ENCODE measurements at places on chromosomes 7 and 10.
A peak's percentile ranks its signal among the peaks of the same experiment; 100 is the strongest.

GRCh38 chr10:103336370-103336769, 14.6 kb downstream of the PCGF6 start:
- no peak for DNase-seq

DNA sequence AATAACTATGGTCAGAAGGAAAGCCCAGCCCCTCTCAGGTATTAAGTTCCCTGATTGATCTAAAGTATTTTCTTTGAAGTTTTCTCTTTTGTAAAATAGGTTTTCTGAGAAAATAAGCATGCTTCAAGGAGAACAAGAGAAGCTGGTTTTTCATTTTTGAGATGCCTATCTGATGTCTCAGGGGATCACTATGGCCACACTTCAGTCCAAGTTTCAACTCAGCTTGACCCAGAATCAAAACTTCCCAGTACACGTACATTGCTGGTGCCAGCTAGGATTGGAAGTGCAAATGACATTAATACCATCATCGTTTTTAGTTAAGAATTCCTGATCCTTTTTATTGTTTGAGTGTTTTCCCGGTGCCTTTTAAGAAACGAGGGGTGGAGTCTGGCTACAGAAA, 7.2 kb downstream of the ITIH5 start:
- no peak for DNase-seq

DNA sequence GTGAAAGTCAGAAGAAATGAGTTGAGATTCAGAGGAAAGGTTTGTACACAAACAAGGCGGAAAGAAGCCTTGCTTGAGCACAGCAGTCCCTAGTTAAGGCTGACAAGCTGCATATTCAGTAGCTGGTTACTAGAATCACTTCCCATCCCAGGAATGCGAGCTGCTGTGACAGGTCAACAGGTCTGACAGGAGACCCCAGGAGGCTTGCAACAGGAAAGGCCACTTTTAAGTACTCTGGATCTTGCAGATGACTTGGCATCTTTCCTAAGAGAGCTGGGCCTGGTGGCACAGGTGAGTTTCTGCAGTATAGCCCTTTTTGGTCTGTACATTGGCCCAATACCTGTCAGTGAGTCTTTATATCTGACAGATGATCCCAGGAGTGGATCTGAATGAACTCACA, 35.7 kb upstream of the UNC5B start:
- DNase-seq = no peak

GRCh38 chr7:71995111-71995510, 417.0 kb downstream of the CALN1 start:
- DNase-seq = no peak

DNA sequence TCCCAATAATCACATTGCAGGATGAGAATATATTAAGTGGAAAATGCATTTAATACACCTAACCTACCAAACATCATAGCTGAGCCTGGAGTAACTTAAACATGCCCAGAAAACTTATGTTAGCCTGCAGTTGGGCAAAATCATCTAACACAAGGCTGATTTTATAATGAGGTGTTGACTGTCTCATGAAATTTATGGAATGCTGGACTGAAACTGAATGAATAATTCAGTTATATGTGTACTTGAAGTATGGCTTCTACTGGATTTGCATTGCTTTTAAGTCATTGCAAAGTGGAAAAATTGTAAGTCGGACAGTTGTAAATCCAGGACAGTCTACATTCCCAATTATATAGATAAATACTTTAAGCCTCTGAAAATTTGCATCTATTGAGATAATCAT, 5.4 kb downstream of the SFTPA1 start:
- DNase-seq = no peak

DNA sequence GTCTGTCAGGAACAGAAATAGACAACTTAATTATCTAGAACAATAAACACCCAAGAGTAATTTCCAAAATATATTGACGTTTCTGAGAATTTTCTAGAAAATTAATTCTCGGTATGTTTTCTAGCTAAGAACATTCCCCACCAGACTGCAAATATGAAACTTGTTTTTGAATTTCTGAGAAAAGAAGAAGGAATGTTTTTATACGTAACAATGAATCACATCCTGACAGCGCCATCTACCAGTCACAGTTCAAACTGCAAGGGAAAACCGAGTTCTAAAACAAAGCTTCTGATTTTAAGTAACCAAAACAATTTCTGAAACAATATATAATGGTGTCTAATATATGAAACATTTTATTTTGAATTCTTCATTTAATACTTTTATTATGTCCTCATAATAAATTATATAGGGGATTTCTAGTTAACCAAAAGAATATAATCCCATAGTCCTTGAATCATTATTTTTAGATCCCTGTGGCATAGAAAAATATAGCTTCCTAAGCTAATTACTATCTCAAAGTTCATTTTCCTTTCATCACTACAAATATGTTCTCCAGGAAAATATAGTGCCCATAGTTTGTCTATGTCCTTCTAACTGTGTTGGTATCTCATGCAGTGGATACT, 34.5 kb upstream of the MEOX2 start:
- no peak for DNase-seq

DNA sequence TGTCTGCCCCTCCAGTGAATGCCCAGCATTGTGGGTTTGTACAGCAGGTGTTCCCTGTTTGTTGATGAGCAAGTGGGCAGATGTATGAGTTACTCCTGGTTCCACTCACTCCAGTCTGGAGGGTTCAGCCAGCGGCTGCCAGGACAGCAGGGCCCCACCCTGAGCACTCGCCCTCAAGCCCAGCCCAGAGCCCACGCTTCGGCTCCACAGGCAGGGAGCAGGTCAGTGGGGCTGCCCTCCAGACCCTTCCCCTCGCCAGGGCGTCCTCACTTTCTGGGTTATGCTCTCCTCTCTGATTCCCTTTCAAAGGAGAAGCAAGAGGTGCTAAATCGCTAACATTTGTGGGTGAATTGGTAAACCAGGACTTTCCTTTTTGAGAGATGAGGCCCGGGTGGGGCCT, 4.8 kb upstream of the VIPR2 start:
- no peak for DNase-seq

DNA sequence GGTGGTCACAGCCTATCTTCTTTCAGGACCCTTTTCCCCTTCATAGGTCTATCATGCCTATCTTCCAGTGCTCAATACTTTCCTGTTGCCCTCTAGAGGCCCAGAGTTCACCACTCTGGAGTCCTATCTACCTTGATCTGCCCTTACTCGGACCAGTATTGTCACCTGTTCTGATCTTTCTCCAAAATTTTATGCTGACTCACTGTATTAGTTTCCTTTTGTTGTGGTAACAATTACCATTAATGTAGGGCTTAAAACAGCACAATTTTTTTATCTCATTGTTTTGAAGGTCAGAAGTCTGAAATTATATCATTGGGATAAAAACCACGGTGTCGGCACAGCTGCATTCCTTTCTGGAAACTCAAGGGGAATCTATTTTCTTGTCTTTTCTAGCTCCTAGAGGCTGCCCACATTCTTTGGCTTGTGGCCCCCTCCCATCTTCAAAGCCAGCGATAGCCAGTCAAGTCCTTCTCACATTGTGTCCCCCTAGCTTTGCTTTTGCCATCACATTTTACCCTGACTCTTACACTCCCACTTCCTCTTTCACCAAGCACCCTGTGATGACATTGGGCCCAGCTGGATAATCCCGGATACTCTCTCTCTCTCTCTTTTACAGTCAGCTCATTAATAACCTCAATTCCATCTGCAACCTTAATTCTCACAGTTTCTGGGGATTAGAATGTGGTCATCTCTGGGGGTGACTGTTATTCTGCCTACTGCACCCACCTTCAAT, 54.6 kb downstream of the TFAM start:
- DNase-seq = no peak

- no peak for DNase-seq
These were observed 59.7 kb downstream of the AUTS2 start for GRCh38 chr7:69657985-69658384.

DNA sequence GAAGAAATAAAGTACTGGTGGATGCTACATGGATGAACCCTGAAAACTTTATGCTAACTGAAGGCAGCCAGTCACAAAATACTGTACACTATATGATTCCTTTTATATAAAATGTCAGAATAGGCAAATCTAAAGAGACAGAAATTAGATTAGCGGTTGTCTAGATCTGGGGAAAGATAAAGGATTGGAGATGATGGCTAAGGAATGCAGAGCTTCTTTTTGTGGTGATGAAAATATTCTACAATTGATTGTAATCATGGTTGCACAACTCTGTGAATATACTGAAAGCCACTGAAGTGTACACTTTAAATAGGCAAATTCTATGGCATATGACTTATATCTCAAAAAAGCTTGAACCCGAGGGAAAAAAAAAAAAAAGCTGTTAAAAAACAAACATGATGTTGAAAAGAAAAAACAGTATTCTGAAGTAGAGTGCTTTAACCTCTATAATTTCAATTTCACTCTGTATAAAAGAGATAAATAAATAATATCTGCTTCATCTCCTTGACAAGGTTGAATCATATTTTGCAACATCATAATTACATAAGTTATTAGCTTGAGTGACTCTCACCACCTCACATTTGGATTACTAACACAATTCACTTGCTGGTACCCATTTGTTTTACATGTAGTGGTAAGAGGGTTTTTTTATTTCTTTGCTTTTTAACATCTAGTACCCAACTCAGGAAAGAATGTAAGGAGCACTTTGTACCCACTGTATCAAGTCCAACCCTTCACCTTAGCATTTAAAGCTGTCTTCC, 2.8 kb upstream of the GNAI1 start:
- DNase-seq = no peak

- no peak for DNase-seq
These were observed 237.2 kb downstream of the TCF7L2 start for GRCh38 chr10:113187063-113187777.

GRCh38 chr7:155988416-155988815, 176.2 kb upstream of the SHH start:
- DNase-seq = no peak

DNA sequence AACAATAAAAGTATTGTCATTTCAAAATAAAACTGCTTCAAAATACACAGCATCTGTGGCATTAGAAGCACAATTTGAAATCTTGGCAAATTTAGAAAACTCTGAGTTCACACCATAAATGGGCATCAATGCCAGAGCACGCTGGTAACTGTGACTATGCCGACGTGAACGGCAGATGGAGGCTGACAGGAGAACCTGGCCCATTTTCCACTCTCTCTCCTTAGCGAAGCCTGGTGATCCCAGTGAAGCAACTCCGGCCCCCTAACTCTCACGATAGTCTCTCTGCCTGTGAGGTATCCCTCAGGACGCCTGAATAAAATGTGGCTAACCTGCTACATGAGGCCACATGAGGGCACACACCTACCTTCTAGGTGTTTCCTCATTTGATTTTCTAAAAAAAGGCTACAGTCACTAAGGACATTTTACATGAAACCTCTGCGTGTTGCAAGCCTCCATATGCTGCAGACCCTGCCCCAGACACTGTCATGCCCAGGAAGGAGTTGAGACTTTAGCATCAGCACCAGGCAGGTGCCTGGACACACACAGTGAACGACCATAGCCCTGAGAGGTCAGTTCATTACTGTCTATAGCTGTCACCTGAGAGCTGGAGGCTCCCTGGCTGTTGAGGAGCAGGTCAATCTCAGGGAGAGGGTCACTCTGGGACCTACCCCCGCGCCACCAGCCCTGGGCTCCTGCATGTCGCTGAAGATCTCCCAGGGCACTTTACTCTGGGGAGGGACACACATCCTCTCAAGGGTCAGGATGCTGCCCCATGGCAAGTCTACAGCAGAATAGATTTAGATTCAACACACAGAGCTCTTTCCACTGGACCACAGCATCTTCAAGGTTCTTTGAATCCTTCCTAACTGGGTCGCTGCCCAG, 62.9 kb upstream of the CAMK2B start:
- no peak for DNase-seq

- no peak for DNase-seq
These were observed 36.0 kb upstream of the KCNMA1 start for GRCh38 chr10:77673515-77674140.

- DNase-seq = no peak
These were observed 658.2 kb downstream of the PARD3 start for GRCh38 chr10:34156781-34157425.

DNA sequence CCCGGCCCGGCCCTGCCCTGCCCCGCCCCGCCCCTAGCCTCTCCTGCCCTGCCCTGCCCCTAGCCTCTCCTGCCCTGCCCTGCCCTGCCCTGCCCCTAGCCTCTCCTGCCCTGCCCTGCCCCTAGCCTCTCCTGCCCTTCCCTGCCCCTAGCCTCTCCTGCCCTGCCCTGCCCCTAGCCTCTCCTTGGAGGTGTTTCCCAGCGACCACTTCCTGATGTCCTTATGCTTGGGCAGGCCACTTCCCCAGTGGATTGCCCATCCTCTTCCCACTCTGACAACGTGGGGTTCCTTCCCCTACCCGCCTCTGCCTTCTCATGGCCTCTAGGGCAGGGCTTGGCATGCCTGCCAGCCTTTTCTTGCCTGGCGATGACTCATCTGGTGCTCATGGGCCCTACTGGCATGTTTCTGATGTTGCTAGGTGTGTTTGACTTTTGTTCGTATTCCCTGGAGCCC, 21.2 kb downstream of the PRXL2A start:
- DNase-seq = no peak

- DNase-seq = no peak
These were observed 154.3 kb downstream of the PPP1R3A start for GRCh38 chr7:113764401-113765035.

DNA sequence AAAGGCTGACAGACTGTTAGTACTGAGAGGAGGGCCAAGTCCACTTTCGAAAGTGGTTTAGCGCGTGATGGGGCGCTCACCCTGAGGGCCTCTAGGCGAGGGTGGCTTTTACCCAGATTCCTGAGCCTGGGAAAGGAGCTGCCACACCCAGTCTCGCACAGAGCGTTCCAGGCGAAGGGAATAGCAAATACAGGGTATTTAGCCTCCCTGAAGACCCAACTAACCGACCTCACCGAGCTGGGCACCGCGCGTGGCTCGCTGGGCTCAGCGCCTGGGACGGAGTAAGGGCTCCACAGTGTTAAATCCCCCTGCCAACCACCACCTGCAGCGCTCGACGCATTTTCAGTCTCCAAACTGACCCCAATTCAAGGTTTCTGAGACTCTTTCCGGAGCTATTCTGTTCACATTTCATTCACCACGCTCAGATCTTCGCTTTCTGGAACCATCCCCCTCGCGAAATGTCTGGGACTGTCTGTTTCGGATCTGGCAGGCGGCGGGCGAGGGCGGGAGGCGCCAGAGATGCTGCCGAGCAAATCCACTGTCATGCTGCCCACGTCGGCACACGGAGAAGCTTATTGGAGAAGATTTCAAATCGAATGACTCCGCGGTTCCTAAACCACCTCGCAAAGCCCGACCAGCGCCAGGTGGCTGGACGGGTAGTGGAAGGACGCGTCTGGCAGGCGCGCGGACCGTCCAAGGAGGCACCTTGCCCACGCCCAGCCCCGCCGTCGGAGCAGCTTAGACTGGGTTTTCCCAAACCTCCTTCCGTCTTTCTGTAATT, 1.4 kb upstream of the OSBPL3 start:
- DNase-seq = peak; percentile 43

All from stimulated activated CD4-positive, alpha-beta T cell treated with anti-CD3 and anti-CD28 coated beads, Interleukin-1b, Interleukin-23, amount 100 ng/mL, for 24 hours (primary cell).